ENCODE measurements at places on chromosomes 6 and 20. TPM values are rescaled to one million over a fixed set of nuclear protein-coding genes. Genes with fewer than 3 reads are reported as not detected.

BFSP1 gene
- not detected for total RNA-seq

DNA sequence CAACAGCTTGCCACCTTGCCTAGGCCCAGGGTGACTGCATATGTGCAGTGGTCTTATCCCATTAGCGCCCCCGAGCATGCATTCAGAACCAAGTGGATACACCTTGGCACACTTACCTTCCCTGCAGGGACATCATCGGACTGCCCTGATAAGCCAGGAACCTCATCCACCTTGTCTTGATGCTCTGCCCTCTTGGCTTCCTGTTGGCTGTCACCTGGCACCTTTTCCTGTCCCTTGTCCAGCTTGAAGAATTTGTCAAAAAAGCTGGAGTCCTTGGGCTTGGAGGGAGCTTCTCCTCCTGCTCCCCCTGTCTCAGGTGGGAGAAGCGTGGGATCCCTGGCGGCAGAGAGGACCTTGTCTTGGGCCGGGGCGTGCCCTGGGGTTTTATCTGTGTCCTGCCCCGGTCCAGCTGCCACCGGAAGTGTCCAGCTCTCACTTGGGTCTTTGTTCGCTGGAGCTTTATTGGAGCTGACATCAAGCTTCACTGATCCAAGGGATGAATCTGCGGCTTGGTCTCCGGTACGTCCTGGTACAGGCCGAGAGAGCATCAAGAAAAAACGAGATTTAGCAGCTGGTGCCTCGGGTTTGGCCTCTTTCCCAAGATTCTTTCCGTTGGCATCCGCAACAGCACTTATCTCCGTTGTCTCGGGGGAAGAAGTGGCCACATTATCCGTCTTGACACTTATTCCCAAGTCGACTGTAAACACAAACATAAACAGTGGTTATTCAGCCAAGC is 42.0 kb downstream of the BCAS1 start:
- no peak for DNase-seq

FOXF2 gene
- total RNA-seq, result 2.7 TPM

GRCh38 chr6:125485757-125486156 is 184.0 kb upstream of the HDDC2 start:
- DNase-seq, result no peak

- no peak for DNase-seq
Observed at GRCh38 chr20:44573501-44573869, 8.9 kb upstream of the PKIG start.

DNA sequence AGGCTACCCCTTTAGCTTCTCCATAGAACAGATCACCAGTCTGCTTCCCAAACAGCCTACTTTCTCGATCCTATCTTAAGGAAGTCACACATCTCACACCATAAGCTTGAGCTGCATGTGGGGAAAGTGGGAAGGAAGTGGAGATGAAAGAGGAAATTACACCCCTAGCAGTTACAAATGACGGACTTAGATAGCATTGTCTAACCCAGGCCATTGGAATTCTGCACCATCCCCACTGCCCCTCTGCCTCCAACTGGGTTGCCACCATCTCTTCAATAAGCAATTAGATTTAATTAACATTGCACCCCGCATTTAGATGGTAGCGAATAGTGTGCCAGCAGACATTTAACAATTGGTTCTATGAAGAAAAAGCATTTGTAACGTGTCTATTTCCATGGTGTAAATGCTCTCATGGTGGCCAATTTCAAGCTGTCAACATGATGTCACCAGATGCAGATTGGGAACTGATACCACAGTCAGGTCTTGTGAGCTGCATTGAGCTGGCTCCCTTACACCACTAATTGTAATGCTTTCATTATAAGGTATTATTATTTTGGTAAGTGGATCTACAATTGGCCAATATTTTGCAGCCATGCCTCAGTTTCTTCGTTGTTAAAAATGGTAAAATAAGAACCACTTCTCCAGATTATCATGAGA is 124.7 kb downstream of the CD24 start:
- DNase-seq, result no peak

ABHD16B gene
- not detected for total RNA-seq

DNA sequence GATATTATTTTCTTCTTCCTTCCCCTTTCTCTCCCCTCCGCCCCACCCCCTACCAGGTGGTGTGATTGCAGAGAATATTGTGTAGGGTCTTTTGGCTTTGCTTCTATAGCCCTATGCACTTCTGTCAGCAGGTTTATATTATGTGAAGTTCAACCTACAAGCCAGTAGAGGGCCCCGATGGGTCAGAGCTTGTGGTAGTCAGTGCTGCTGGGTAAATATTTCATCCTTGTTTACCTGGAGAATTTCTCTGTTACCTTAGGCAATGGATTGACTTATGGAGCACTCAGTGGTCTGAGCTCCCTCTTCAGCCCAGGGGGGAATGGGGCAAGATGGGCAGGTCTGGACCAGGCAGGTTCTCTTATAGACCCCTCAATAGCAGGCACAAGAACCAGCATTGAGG is 720.9 kb downstream of the GRIK2 start:
- DNase-seq, result no peak

HRH3 gene
- total RNA-seq, result not detected

DNA sequence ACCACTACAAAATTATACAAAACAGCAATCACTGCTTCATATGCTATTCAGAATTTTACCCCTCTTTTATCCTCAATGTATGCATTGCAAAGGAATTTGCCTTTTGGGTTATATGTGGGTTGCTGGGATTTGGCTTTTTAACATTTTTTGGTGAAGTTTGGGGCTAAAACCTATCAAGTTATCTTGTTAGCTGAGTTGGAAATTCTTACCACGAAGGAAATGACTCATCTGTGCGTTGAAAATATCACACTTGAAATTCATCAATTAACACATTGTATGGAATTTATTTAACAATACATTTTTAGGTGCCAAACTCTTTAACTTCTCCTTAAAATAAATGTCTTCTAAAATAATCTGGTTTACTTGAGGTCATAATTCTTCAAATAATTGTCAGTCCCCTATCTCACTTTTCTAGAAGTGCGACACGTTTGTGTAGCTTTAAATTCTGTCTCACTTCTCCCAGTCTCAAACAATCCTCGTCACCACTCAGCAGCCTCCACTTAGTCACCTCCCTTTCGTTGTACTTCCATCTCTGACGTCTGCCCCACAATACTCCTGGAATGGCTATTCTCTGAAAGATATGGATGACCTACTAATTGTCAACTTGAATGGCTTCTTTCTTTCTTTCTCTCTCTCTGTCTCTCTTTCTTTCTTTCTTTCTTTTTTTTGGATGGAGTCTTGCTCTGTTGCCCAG is 88.5 kb downstream of the PHACTR1 start:
- no peak for DNase-seq

- peak; percentile 64 for DNase-seq
Observed at GRCh38 chr20:38209054-38209675, 44.1 kb upstream of the TGM2 start.

TREML2 gene
- total RNA-seq, result 1.0 TPM

DNA sequence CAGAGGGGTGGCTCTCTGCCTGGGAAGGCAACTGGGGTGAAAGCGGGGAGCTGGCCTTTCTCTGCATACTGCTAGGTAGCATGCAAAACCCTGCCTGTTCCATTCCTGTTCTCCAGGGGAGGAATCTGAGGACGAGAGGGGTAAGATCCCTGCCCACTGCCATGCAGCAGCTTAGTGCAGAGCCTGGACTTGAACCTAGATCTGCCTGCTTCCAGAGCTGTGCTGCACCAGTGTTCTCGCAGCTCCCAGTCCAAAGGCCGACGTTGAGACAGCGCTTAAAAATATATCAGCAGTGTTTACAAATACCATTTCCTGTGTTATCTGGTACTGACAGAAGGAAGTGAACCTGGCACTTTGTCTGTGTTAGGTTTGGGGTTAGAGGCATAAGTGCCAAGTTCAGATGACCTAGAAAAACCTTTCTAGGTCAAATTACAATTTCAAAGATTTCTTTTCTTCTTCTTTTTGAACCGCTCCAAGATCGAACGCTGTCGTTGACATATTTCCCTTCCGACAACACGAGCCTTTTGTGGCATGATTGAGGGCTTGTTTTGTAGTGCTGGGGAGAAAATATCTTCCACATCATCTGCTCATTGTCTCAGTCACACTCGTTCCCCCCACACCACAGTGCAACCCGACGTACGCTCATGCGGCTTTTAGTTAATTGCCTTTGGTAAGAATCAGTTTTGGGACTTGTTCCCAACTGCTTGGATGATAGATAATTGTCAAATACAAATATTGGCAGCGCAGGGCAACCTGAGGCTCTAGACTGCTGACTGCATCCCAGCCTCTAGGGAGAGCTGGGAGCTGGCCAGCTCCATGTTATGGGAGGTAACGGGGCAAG is 44.6 kb downstream of the TOX2 start:
- no peak for DNase-seq

DNAH8 gene
- total RNA-seq, result not detected

DNA sequence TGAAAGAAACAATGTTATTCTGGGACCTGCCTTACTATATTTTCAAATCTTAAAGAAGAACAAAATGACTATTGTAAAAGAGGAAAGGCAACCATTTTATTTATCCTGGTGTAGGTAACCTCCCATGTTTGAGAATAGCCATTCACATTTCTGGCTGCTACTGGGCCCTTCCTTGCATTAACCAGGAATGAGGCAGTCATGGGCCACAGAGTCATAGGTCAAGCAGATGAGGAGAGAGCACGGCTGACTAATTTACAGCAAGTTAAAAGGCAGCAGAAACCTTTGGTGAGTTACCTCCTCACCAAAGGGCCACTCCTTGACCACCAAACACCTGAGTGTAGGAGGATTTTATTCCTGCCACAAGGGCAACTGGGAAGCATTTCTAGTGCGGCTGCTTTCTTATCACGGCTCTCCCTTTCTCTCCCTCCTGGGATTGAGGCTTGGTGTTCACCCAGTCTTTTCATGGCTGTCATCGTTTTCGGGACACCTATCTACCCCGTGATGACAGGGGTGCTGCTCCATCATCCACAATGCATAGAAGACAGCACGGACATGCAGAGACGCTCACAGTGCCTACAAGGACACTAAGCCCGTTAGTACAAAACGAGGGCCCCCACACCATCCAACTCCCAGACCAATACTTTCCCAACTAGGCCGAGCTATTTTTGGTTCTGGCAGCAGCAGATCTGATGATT is 4.4 kb upstream of the LAMA4 start:
- no peak for DNase-seq

DNA sequence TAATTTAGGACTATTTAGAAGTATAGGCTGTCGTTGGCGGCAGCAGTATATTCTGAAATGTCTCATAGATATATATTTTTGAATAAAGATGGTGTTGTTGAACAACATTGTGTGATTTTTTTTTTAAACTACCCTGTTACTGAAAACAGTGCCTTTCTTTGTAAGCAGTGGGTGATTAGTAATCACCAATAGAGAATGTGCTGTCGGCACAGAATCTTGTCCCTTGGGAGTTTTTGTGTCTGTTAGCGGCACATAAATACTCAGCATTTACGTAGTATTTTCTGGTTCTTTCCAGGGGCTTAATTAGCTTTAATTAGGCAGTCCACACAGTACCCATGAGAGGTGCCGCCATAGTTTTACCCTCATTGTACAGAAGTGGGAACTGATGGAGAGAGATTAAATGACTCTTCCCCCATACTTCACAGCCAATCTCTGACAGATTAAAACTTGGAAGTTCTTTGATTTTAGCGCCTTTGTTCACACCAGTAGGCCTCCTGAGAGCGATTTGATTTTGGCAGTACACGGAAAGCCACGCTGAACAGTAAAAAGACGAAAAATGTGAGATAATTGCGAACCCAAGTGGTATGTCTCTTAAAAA is 58.8 kb downstream of the RPRD1B start:
- no peak for DNase-seq

DNA sequence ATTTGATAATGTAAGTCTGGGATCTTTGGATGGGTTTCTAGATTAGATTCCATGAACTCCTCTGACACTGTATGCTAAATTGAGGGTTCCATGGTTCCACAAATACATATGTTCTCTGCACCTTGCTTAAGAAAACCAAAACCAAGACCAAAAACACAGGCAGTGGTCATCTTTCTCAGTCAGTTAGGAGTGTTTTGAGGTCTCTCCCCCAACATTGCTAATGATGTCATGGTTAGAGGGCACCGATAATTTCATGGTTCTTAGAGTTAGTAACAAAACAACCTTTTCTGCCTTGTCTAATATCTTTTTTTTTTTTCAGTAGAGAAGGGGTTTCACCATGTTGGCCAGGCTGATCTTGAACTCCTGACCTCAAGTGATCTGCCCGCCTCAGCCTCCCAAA is 44.5 kb downstream of the ARID1B start:
- DNase-seq, result no peak

DNA sequence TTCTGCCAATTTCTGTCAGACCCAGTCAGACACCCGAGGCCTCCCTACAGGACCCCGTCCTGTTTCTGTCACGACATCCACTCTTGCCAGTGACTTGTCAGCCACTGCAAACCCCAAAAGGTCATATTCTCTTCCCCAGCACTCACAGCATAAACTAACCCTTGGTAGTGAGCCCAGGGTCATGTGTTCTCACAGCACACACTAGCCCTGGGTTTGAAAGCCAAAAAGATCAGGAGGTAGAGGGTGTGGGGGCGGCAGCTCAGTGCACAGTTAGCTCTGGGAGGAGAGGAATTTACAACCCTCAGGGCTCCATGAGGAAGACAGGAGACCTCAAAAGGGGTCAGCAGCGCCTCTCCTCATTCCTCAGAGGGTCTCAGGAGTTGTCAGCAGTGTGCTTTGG is 9.9 kb upstream of the SNX9 start:
- DNase-seq, result no peak

DNA sequence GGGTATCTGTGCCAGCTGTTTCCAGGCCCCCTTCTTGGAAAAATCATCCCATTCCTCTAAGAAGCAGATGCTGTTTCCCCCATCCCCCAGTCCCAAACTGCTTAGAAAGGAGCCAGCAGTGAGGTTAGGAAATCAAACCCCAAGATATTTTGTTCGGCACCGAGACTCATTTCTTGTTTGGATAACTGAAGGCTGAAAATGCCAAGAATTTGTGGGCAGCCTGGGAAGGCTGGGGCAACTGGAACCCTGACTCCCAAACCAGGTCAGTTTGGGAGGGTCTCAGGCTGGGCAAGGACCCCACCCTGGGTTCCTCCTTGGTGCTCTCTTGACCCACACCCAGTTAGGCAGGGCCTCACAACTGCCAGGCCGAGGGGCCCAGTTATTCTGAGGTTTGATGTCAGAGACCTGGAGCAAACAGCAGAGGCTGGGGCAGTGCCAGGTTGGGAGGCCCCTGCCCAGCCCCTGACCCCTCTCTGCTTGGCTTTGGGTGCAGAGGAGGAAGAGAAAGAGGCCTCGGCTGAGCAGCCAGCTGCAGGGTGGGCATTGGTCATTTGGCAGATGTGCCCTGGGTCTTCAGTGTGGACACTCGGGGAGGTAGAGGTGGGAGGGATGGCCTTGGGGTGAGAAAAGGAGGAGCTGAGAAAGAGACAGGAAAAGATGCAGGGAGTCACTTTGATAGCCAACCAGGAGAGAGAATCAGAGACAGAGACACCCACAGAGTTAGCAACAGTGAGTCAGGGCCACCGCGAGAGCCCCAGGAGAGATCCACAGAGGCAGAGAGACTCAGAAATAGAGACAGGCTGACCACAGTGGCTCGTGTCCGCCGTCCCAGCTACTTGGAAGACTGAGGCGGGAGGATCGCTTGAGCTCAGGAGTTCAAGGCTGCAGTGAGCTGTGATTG is 5.0 kb downstream of the ANGPT4 start:
- DNase-seq, result peak; percentile 88

CASS4 gene
- total RNA-seq, result 3.1 TPM

Data from mesenteric fat pad (tissue), 1 donor.